ENCODE measurements at places on chromosomes 2 and 18.

DNA sequence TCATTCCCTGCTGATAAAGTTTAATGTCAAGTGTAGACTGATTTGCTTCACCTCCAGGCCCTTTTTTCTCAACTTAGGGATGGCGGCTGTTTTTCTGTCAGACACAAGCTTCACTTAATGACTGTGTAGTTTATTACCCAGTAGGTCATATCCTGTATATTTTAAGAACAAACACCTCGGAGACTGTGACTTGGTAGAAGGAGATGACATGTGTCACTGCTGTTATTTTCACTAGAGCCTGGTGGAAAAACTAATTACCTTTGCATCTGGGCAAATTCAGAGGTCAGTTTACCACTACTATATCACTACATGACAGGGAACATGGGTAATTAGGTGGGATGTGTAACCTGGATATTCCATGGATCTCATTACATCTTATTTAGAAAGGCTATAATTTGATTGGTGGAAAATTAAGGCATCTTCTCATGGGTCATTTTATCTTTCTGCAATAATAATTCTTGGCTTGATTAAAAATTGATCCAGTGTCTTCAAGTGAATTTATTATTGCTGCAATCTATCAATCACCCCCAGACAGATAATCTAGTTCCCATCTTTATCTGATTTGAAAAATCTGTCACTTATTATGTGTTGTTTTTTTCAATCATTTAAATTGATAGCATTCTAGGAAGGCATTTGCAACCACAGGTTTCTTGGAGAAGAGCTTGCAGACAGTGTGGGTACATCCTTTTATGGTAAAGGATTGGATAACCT is 353.8 kb upstream of the SPRED2 start:
- no peak for DNase-seq

- no peak for DNase-seq
Observed at GRCh38 chr2:50443868-50444630, 587.9 kb downstream of the NRXN1 start.

DNA sequence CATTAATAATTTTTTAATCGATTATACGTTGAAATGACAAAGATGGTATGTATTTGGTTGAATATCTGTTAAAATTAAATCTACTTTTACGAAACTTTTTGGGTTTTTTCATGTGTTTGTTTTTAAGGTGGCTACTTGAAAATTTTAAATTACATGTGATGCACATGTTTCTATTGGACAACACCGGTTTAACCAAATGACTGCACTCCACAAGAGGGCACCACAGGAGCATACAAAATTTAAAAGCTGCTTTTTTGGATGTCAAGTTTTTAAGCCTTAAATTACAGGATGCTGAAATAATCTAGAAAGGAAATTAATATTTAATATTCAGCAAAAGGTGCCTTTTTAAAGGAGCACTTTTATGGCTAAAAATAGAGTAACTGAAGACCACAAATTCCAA is 98.7 kb downstream of the ACVR1 start:
- DNase-seq, result no peak

DNA sequence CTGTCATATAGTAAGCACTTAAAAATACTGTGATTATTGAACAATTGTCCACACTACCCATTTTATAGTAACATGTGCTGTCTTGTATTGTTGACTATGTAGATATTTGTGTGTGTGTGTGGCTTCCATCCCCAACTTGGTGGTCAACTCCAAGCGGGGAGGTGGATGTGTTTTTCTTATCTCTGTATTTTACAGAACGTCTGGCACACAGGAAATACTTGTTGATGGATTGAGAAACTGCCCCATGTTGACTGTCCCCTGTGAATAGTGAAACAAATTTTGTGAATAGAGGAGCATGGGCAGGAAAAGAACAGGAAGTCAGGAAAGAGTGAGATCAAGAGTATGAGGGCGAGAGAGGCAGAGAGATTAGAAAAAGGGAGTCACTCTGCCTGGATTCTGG is 83.6 kb downstream of the CELF4 start:
- DNase-seq, result no peak

DNA sequence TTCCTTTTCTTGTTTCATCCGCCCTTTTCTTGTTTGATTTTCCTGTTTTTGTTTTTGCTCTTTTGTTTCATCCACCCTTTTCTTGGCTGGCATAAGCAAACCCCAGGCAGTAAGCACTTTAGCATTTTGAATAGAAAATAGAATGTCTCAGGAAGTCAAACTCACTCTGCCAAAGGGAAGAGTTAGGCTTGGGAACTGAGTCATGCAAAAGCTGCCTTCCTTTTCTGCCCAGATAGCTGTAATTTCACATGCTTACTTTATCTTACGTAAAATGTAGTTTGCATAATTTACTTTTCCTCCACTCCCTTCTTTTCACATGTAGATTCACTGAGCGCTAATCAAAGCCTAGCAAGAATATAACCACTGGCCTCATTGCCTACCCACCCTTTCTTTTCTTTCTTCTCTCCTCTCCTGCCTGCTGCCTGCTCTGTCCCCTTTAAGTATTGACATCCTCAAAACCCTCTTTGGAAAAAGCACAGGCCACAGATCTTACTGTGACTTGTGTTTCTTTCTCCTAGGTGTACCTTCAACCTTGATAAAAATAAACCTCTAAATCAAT is 48.4 kb downstream of the CNGA3 start:
- no peak for DNase-seq

- DNase-seq, result no peak
Observed at GRCh38 chr2:158458617-158458920, 1.8 kb downstream of the PKP4 start.

DNA sequence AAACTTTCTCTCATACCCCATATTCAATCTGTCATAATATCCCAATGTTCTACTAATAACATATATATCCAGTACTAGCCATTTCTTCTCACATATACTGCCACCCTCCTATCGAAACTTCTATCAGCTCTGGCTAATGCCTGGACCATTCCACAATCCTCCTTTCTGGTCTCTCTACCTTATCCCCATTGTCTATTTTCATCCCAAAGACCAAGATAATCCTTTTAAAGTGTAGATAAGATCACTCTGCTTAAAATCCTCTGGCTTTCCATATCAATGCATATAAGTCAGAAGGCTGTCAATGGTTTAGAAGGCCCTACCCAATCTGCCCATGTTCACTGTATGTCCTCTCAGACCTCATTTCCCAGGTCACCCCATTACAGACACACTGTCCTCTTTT is 229.6 kb downstream of the ZEB2 start:
- no peak for DNase-seq

- no peak for DNase-seq
Observed at GRCh38 chr18:43681661-43682060, 404.4 kb upstream of the SYT4 start.

GRCh38 chr18:22174341-22175145 is 5.2 kb downstream of the GATA6 start:
- no peak for DNase-seq

- DNase-seq, result no peak
Observed at GRCh38 chr2:133422931-133423351, 145.3 kb downstream of the NCKAP5 start.

- peak; percentile 35 for DNase-seq
Observed at GRCh38 chr2:69013142-69013839, at the start of gene ANTXR1. Gene ANTXR1 (plus strand): TSS chr2:69013179. CDS start chr2:69013500, 321 bp downstream.

- no peak for DNase-seq
Observed at GRCh38 chr2:177398290-177398683, 5.7 kb downstream of the AGPS start.

DNA sequence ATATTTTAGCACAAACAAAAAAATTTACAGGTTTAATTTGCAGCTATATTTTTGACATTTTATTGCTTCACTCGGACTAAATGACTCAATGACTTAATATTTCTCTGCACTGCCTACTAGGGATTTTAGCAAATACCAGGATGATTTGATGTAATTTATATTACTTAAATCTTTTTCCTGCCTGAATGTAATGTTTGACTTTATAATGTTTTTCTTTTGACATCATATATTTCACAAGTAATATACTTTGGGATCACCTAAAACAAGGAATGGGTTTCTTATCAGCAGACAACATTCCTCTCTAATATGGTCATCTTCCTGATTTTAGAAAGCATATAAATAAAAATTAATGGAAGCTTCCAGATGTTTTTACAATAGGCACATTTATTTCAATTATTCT is 253.2 kb upstream of the EPC2 start:
- no peak for DNase-seq

DNA sequence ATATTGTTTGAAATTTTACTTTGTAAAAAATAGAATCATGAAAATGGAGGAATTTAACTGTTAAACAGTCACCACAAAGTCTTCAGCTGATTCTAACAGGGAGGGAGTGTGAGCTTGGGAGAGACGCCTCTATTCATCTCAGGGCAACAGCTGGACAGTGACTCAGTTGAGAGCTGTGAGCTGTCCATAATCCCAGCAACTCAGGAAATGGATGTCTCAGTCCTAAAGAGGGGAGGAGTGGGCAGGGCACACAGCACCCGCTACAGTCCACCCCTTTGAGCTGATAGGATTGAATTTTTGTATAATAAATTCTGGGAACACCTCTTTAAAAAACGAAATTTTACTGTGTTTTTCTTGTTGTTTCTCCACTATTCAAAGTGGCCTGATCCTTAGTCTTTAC is 255.1 kb upstream of the THUMPD2 start:
- DNase-seq, result no peak

DNA sequence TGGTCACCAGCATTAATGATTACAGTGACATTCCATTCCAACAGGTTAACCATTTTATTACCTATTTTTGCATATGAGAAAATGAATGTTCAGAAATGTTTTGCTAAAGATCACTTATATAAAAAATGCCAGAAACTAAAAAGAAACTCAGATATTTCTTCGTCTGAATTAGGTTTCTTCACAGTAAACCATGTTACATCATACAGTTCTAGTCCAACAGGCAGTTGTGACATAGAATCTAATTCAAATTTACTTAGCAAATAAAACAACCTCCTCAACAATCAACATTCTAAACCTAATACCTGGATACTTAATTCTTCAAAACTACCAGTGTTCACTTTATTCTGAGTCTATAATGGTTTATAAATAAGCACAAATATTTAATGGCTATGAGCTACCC is 416.3 kb upstream of the LRRTM4 start:
- DNase-seq, result no peak

DNA sequence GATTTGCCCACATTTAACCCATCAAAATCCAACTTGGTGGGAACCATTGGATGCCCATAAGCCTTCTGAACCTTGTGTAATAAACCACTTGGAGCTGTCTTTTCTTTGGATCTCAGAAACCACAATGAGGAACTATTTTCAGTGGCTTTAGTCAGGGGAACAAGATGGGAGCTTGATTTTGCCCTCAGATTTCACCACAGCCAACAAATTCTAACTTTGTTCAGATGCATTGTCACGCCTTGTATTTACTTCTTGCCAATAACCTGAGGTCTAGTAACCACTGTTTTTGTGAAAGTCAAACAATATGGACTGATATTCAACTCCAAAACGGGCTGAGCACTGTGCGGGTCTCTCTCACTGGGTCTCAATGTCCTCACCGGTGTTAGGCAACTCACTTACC is 508.2 kb downstream of the TNS1 start:
- no peak for DNase-seq

DNA sequence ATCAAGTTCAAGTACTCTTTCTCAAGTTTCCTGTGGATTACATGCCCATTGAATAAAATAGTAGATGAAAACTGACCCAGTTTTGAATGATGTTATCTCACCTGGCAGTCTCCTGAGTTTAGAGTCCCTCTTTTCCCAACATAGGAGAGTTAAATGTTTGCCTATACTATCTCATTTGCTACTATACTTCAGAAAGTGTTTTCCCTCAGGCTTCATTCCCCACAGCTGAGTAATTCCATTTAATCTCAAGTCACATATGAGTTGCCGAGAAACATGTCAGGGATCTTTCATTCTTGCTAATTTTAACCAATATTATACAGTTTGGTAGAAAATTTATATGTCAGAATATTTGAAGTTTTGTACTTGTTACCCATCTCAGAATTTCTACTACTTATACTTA is 150.4 kb upstream of the CDH19 start:
- DNase-seq, result no peak

GRCh38 chr2:189583227-189584198 is 2.9 kb upstream of the SLC40A1 start:
- no peak for DNase-seq

- DNase-seq, result no peak
Observed at GRCh38 chr2:152089238-152089637, 9.6 kb downstream of the CACNB4 start.

- no peak for DNase-seq
Observed at GRCh38 chr2:114754907-114755563, 312.6 kb downstream of the DPP10 start.

DNA sequence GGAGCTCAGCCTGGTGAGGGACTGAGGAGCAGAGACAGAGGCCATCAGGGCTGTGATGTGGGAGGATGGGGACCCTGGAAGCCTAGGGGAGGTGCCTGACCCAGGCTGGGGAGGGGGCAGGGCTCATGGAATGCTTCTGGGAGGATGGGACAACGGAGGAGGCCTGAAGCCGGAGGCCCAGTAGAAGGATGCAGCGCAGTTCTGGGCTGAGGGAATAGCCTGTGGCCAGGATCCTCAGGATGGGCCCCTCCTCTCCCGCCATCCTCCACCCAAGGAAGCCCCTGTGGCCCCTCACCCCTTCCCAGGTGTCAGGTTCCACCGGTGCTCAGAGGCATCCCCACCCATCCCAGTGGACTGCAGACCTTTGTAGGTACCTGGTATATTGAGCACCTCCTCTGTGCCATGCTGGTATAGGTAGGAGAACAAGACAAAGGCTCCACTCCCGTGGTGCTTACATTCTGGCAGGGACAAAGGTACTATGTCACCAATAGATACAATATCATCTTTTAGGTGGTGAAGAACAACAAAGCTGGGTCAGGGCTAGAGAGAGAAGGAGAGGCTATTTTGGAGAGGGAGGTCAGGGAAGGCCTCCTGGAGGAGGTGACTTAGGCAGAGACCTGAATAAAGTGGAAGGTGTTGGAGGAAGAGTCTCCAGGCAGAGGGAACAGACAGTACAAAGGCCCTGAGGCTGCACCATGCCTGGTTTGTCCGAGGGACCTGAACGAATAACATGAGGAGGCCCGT is 2.7 kb downstream of the ZAP70 start:
- no peak for DNase-seq

- DNase-seq, result no peak
Observed at GRCh38 chr2:204794624-204795023, 249.3 kb downstream of the PARD3B start.

All from NCI-H187 (cell line).